HTR-8/SVneo (cell line): ENCODE measurements at places on chromosomes 2 and 18.

- no peak for DNase-seq
Measured at GRCh38 chr2:167249197-167249596, 360.9 kb downstream of the XIRP2 start.

GRCh38 chr2:102065675-102066252 is 74.0 kb downstream of the IL1R2 start:
- DNase-seq: no peak

DNA sequence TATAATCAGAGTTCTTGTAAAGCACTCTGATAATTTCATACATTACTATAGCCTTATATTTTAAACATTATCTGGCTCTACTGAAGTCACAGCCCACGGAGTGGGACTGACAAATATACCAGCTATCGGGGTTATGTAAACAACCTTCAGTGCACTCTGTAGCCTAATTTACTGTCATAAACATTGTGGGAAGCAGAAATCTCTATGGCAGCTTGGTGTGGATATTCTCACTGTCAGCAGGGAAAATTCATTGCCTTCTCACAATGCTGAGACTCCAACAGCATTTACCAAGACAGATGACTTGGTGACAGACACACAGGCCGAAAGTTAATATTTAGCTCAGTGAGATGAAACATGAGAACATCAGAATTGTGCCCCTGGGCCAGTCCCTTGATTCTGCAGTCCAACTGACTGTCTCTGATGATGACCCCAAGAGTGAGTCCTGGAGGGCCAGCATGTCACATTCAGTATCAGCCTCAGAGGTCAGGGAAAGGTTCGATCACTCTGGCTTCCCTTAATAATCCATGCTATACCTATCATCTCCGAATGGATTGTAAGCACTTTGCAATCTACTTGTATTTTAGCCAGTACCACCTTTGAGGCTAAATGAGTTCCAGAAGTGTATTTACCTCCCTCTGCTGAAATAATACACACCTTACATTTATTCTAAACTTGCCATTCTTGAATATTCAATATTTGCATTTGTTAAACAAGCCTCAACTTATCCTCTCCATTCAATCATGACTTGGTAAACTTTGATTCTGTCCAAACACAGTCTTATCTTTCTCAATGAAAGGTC is 146.2 kb upstream of the OSR1 start:
- peak; percentile 8 for DNase-seq

GRCh38 chr2:15050483-15050882 is 418.0 kb downstream of the LRATD1 start:
- DNase-seq: no peak

DNA sequence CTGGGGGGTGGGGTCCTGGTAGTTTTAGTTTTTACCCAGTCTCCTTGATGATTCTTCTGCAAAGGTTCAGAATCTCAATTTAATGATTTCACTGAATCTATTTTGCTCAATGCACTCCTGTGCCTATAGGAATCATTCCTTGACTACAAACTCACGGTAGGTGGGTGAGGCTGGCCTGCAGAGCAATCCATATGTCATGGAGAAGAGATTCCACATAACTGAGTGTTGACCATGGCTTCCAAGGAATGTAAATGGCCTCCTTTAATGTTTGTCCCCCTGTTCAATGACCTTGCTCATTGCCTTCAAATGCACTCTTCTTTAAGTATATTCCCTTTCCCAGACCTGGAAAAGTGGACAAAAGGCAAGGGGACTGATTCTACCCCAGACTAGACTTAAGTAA is 12.5 kb downstream of the FAP start:
- no peak for DNase-seq

DNA sequence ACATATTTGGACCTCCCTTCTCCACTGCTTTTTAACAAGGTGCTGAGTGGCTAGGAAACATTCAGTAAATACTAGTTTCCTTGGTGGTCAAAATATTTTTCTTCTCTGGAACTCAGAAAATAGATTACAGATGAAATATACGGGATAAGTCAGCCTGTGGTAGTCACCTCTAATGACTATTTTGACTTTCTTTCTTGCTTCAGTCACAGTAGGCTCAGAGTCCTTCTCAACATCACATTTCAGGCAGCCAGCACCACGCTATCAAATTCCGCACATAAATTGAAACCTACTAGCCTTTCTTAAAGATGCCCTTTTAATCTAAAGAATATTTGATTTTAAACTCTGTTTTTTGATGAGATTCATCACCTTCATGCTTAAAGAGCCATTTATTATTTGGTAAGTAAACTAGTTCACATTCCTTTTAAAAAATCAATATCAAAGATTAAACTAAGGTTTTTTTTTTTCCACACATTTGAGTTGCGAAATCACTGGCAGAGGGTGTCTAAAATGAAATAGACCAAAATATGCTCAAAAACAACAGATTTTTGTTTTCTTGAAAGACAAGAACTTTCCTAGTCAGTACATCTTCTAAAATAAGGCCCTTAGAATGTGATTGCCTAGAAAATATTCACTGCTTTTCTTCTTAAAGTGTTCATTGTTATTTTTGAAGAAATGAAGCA is 181.5 kb downstream of the NRXN1 start:
- DNase-seq: no peak

DNA sequence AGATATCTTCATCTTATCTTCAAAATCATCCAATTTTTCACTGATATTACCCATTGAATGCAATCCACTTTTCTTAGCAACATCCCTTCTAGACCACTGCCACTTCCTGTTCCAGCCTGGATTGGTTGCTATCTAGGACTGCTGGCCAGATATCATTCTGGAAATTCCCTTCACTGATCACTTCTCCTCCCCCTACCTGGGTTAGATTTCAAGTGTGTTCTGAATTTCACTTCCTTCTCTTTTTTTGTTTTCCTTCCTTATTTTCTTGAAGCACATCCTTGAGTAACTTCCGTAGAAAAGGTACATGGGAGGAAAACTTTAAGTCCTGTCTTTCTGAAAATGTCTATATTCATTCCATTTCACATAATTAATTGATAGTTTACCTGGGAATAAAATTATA is 82.0 kb upstream of the IL1R2 start:
- no peak for DNase-seq

DNA sequence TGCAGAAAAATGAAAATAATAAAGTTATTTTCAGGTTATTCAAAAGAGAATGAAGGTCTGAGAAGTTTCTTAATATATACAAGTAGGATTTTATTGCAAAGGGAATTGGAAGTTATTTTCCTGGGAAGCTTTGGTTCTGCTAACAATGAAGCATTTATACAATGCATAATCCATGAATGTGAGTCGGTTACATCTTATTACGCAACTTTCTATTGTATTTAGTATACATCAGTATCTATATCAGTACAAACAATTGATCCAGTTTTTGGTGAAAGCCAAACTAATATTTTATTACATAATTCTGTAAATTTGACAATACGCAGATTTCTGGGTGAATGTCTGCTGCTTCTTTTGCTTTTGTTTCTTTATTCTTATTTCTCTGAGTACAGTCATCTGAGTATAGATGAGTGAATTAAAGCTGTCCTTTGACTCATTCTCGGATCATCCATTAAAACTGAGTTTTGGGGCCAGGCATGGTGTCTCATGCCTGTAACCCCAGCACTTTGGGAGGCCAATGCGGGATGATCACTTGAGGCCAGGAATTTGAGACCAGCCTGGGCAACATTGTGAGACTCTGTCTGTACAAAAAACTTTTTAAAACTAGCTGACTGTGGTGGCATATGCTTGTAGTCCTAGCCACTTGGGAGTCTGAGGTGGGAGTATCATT is 108.5 kb downstream of the SOCS6 start:
- no peak for DNase-seq

DNA sequence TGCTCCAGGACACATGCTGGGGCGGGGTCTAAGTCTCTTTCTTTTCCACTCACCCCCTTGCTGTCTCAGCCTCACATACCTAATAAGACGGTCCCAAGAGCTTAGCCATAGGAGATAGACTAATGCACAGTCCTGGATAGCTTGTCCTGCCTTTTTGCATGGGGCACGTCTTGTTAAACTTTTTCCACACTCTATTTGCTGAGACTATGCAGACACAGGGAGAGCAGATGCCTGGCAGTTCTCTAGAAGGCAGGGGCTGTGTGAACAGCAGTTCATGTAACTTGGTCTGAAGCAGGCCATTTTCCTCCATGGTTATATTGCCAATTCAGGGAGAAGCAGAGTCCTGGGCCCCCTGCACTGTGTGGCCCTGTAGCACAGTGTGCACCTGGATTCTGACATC is 142.1 kb downstream of the SEPTIN10 start:
- DNase-seq: no peak

GRCh38 chr2:124328397-124328796 is 303.3 kb downstream of the CNTNAP5 start:
- DNase-seq: no peak

DNA sequence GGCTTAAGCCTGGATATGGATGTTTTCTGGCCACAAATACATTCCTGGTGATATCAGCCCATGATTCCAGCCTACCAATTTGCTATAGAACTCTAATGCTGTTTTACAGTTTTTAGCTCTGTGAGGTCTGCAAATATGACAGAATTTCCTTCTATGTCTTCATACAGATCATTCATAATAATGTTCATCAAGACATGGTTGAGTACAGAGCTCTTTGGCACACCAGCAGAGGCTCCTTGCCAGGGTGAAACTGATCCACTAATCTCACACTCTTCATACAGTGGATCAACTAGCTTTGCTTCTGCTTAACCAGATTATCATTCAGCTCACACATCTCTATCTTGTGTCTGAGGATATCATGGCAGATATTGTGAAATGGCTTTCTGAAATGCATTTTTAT is 672.1 kb downstream of the STK39 start:
- DNase-seq: no peak

DNA sequence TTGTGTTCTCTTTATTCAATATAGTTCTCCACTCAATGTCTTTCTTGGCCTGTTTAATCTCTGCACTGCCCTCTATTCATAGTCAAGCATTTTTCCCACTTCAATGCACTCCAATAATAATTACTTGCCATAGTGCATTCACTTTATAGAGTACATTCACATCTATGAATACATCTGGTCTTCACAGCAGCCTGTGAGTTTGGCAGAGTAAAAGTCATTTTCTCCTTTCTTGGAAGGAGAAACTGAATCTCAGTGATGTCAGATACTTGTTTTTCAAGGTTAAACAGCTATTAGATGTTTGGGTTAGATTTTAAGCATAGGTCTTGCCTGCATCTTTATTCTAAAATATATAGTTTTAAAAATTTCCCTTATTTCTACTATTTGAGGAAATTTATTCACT is 373.2 kb downstream of the TRIB2 start:
- DNase-seq: no peak

- no peak for DNase-seq
Measured at GRCh38 chr2:111252436-111252835, 131.7 kb downstream of the BCL2L11 start.

DNA sequence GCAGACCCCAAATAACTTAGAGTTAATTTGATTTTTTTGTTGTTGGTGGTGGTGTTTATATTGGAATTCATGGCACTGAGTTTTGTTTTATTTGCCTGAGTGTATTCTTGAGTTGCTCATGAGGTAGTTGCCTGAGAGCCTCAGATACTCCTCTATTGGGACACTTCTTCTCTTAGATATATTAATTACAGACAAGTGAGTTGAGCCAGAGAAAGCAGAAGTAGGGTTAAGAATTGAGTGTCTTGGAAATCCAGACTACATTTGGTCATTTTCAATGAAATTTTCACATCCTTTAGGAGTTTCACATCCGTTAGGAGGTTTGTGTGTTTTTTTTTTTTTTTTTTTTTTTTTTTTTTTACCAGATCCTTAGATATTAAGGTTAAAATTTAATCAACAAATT is 29.0 kb downstream of the FMNL2 start:
- no peak for DNase-seq

DNA sequence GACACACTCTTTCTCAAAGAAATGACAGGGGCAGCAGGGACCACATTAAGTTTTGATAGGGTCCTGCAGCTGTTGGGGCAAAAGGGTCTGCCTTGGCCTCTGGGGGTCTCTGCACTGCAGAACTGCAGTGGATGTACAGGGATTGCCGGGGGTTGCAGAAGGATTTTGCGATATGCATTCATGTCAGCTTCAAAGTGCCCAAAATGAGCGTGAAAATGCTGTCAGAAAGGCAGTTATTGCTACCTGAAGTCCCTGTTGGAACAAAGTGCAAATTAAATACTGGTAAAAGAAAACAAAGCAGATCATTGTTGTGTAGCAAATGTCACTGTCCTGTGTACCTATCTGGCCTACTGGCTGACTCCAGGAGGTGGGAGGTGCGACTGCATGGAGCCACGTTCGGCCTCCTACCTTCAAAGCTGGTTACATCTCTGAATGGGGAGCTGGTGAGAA is 78.8 kb upstream of the MAP4K3 start:
- DNase-seq: no peak

GRCh38 chr2:241997017-241997416 is 127.5 kb downstream of the RTP5 start:
- no peak for DNase-seq

- DNase-seq: no peak
Measured at GRCh38 chr2:204321910-204322751, 223.1 kb upstream of the PARD3B start.

- no peak for DNase-seq
Measured at GRCh38 chr2:235017441-235017840, 65.6 kb downstream of the SH3BP4 start.

DNA sequence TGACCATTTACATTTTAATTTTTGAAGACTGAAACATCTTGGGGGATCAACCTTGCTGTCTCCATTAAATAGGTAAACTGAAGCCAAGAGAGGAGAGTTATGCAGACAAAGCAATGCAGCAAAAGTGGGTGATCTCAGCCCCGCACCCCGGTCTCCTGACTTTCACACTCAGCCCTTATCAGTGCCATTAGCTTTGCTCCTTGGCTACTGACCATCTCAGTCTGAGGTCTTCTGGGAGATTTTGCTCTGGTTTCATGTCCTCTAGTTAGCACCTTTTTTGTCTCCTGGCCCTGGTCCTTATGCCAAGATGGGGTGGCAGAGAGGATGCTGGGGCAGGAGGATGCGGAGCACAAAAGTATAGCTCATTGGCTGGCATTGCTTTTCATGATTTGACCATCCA is 61.4 kb downstream of the SETBP1 start:
- no peak for DNase-seq

- no peak for DNase-seq
Measured at GRCh38 chr2:238997137-238997390, 149.2 kb downstream of the TWIST2 start.

DNA sequence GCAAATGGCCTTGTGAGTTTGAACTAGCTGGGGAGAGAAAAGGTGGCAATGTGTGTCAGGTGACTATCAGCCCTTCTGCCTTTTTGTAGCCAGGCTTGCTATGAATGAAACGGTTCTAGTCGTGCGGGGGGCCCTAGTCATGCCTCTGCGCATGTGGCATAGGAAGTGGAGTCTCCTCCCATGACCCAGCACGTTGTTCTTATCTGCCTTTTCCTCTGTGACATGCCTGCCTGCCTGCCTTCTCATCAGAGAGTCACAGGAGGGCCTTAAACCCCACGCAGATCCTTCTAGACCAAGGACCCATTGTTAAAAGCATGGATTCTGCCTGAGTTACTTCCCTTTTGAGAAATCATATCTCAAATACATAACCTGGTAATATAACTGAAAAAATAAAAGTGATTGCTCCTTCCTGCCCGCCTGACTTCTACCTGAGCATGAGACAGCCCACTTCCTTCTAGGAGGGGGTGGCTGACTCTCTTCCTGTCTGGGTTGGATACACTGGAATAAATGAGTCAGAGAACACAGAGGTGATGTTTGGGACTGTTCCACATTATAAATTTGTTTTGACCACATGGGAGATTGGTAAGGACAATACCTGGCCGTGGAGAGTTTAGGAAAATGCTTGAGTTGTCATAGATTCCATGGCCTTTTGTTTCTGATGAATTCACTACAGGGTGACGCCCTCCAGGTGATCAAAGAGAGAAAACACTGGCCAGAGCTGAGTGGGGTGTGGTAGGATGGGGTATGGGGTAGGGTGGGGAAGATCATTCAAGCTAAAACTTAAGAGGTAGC is 49.8 kb downstream of the FBLN7 start:
- no peak for DNase-seq

- no peak for DNase-seq
Measured at GRCh38 chr18:12606592-12607315, 51.2 kb downstream of the SPIRE1 start.
